MG63 (cell line): ENCODE measurements at places on chromosomes 4 and X.

- peak; percentile 39 for DNase-seq
Measured at GRCh38 chr4:2537011-2537830, 774 bp downstream of the FAM193A start.

DNA sequence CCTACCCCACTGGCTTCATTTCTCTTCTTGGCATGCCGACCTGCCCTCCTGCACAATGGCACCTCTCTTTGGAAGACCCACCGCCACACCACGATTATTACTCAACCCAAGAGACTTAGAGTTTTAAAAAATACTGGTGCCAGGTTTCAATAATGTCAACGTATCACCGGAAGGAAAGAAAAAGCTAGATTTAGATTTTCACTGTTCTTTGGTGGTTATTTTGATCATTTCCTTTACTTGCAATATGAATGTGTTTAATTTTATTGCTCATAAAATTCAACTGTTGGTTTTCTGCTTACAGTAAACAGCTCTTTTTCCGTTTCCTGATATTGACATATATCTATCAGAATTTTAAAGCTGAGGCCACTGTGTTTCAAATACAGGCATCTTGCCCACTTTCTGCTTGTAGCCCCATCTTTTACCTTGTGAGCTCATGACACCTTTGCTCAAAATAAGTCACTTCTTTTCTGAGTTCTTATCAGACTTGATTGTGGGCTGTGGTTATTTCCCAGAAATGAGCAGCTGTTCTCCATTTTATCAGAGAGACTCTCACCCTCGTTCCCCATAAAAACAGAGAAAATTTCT, 439.1 kb downstream of the INPP4B start:
- no peak for DNase-seq

- no peak for DNase-seq
Measured at GRCh38 chrX:134641346-134641745, 16.9 kb downstream of the PLAC1 start.

DNA sequence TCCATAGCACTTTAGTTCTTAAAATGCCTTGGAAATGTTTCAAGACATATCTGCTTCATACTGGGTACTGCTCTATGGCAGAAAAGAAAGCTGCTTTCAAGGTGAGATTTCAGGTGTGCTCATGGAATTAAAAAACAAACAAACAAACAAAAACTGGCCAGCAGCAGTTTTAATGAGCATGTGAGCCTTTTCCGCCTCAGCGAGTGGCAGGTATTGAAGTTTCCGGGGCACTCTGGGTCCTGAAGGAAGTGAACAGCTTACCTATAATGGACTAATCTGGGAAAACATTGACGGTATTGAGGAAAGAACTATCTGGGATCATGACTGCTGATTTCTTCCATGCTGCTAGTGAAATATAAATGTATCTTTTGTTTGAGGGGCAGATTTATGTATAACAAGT, 194.6 kb downstream of the MAML3 start:
- no peak for DNase-seq

- DNase-seq: no peak
Measured at GRCh38 chrX:95675794-95676193, 1008.8 kb upstream of the DIAPH2 start.

DNA sequence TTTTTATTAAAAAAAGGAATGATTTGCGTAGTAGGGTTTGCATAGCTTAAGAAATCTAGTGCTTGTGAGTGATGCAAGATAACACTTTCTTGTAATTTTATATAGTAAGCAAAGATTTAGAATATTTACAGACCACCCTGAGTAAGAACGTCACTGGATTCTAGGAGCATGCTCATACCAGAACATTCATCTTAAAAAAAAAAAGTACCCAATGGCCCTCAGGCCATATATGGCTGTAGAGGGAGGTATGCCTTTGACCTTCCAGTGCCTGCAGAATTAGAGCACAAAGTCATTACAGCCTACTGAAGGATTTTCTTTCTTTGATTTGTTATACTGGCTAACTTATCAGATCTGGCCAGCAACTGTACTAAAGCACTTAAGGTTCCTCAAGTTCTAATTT, 236.3 kb upstream of the GYPA start:
- no peak for DNase-seq

DNA sequence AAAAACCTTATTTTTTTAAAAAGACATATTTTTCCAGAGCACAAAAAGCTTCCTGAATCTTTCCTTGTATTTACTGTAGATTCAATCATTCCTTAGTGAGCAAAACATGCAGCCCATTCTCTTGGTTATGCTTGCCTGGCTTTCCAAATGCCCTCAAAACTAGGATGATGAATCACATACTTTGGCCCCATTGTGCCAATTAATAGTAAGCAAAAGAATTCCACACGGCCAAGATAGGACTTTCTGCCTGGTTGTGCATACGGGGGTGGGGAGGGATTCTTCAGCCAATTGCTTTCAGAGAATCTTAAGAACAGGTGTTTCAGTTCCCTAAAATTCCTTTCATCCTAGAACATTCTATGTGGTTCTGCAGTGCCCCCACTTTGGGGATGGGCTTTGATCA, 7.0 kb downstream of the RAI2 start:
- no peak for DNase-seq

GRCh38 chr4:182238355-182238931, 4.8 kb upstream of the TENM3 start:
- DNase-seq: no peak

DNA sequence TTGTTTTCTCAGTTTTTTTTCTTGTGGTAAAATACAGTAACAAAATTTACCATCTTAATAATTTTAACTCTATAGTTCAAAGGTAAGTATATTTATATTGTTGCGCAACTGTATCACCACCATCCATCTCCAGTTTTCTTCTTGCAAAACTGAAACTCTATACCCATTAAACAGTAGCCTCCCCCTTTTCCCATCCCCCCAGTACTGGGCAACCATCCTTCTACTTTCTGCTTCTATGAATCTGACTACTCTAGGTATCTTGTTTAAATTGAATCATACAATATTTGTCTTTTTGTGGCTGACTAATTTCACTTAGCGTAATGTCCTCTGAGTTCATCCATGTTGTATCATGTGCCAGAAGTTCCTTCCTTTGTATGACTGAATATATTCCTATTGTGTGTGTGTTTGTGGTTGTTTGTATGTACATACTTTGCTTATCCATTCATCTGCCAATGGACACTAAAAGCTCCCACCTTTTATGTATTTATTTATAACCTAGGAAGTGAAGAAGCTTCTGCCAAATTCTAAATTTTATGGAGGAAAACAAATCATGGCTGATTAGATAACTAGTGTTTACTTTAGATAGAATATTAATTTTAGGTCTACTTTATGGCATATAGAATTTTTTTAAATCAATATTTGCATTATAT, 10.0 kb downstream of the ABHD18 start:
- no peak for DNase-seq

GRCh38 chr4:141356963-141357335, 136.3 kb downstream of the ZNF330 start:
- DNase-seq: no peak
